ENCODE measurements at places on chromosomes 5 and 9. TPM values are rescaled to one million over a fixed set of nuclear protein-coding genes. Genes with fewer than 3 reads are reported as not detected.

DNA sequence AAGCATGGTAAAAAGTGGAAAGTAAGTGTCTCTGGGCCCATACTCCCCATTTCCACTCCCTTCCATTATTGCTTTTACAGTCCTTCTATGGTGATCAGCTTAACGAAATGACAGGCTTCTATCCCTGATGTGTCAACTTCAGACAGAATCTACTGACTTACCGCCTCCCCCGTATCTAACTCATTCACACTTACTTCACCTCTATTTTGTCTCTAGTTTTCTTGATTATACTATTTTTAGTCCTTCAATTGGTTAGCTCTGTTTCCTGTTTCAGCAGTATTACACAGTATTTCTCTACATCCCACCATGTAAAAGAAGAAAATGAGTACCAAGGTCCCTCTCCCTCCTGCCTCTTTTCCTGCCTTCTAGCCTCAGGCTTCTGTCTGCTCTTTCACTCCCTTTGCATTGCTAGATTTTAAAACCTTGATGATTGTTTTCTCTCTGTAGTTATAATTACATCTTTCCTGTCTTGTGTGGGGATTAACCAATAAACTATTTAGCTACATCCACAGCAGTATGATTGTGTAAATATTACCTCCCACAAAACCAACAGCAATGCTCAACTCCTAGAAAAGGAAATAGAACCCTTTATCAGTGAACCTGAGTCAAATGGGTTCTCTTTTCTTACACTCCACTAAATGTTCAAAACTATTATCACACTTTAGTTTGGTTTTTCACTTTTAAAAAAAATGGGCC is 53.4 kb downstream of the GNAQ start:
- H3K27ac ChIP-seq, result no peak overlapping the region
- H3K4me3 ChIP-seq, result no peak overlapping the region
- DNase-seq, result peak; percentile 59
- peaks cover 71% of the 10 kb centered on the region for H3K4me1 ChIP-seq
- no peaks in the 10 kb centered on the region for H3K36me3 ChIP-seq

- peak overlapping the region; percentile 99 for H3K4me3 ChIP-seq
- H3K4me1 ChIP-seq, result no peaks in the 10 kb centered on the region
- peak overlapping the region; percentile 94 for H3K27ac ChIP-seq
Observed at GRCh38 chr9:134066913-134067851, 644 bp downstream of the BRD3 start.

DNA sequence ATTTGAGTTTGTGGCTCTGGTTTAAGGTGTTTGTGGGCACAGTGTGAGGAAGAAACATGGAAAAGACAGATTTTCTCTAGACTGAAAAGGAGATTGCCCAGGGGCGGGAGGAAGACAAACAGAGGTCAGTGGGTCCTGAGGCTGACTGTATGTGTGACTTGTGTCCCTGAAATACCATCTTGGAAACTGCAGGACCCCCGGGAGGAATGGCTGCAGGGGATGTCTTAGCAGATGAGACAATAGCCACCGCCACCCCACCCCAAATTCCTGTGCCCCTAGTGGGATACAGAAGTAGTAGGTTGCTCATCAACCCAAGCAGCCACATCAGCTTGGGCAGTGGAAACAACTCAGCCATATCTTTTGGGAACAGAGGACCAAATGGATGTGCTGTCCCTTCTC is 1.7 kb upstream of the PSAT1 start:
- H3K27me3 ChIP-seq, result no peaks in the 10 kb centered on the region
- H3K4me1 ChIP-seq, result peaks cover 15% of the 10 kb centered on the region
- H3K36me3 ChIP-seq, result peaks cover 9% of the 10 kb centered on the region
- DNase-seq, result no peak
- H3K4me3 ChIP-seq, result no peak overlapping the region

GRCh38 chr5:9278921-9279603 is 266.8 kb downstream of the SEMA5A start:
- H3K27ac ChIP-seq, result no peak overlapping the region
- DNase-seq, result no peak
- H3K4me1 ChIP-seq, result no peaks in the 10 kb centered on the region

DNA sequence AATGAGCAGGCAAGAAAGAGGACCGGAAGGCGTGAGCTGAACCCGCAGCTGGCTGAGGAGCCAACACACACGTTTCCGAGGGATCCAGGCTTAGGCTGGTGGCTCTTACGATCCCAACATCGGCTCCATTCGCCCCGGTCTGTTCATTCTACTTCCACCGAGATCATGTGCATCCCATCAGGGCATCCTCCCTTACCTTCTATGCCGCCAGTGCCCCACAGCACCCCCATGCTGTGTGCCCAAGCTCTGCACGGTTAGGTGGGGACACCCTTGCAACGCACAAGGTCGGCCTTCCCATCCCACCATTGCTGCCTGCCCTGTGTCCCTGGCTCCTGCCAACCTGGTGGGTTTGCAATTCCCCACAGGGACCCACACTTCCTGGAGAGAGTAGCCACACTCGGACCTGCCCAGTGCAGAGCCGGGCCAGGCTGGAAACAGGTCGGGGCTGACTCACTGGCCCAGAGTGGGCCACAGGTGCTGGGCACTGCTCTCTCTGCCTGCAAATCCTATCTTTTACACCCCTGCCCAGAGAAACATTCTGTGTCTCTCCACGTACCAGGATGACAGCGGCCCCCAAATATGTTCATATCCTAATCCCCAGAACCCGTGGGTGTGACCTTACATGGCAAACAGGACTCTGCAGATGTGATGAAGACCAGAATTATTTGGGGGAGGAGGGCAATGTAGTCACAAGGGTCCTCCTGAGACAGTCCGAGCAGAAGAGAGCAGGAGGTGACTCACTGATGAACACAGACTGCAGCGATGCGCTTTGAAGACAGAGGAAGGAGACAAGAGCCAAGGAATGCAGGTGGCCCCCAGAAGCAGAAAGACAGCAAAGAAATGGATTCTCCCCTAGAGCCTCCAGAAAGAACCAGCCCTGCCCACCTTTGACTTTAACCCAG is 182.2 kb downstream of the AUH start:
- no peaks in the 10 kb centered on the region for H3K27me3 ChIP-seq
- H3K27ac ChIP-seq, result no peak overlapping the region
- H3K4me1 ChIP-seq, result no peaks in the 10 kb centered on the region
- DNase-seq, result no peak
- no peak overlapping the region for H3K4me3 ChIP-seq

GRCh38 chr5:150514708-150515211 is 6.8 kb downstream of the NDST1 start:
- H3K27ac ChIP-seq, result no peak overlapping the region
- H3K4me1 ChIP-seq, result peaks cover 36% of the 10 kb centered on the region
- no peaks in the 10 kb centered on the region for H3K36me3 ChIP-seq
- no peak for DNase-seq
- no peaks in the 10 kb centered on the region for H3K27me3 ChIP-seq
- no peak overlapping the region for H3K4me3 ChIP-seq

DNA sequence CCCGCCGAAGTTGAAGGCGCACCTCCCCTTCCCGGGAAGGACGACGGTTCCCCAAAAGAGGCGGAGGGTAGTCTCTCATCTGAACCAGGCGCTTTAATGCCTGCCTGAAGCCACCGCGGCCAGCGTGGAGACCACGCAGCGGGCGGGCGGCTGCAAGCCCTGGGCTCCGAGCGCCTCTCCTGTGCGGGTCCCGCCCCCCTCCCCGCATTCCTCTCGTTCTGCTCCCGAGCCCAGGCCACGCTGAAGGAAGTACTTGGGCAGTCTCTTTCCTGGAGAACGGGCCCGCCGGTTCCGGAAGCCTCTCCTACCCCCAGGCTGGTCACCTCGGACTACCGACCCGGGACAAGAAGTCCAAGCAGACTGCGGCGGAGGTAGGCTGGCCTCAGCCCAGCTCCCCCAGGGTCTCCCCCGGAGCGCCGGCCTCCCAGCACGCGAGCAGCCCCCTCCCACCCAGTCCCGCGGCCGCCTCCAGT is 571 bp downstream of the PPIC start:
- peak; percentile 19 for DNase-seq
- H3K4me1 ChIP-seq, result peaks cover 7% of the 10 kb centered on the region
- H3K27me3 ChIP-seq, result peaks cover 71% of the 10 kb centered on the region
- no peaks in the 10 kb centered on the region for H3K36me3 ChIP-seq
- no peak overlapping the region for H3K27ac ChIP-seq

- H3K36me3 ChIP-seq, result no peaks in the 10 kb centered on the region
- no peak overlapping the region for H3K4me3 ChIP-seq
- H3K27ac ChIP-seq, result no peak overlapping the region
- DNase-seq, result peak; percentile 49
- H3K27me3 ChIP-seq, result no peaks in the 10 kb centered on the region
Observed at GRCh38 chr5:109900911-109901627, 211.3 kb downstream of the MAN2A1 start.

DNA sequence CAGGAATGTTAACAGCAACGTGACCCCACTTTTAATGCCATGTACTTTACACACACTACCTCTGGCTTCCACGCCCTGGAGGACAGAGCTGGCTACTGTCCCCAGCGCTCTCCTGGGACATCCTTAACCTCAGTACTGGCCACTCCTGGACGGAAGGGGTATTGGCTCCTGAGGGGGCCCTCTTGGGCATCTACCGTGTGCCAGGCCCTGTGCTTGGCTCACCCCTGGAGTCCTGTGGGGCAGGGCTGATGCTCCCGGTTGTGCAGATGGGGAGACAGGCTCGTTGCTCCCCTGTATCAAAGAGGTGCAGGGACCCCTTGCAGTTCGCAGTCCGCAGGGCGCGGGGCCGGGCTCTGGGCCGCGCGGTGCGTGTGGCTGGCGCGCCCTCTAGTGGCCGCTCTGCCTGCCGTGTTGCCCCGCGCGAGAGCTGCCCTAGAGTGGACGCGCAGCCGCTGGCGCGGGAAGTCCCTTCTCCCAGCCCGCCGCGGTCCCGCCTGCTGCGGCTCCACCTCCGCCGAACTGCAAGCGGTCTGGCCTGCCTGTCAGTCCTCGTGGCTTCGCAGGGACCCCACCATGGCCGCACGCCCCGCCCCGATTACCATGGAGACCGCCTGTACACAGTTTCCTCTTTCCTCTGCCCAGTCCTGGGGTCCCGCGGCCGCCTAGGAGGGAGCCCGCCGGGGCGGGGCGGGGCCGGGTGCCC is at the start of gene WDR38:
Gene WDR38 (plus strand): TSS at position 632 of the 703 bp plus-strand sequence. CDS start 72 bp downstream, outside the sequence.
- H3K4me3 ChIP-seq, result peak within 1 kb of the TSS; percentile 44
- H3K4me1 ChIP-seq, result peaks cover 6% of the 10 kb centered on the region
- H3K27me3 ChIP-seq, result no peaks in the 10 kb centered on the region
- DNase-seq, result peak; percentile 85
- H3K36me3 ChIP-seq, result peaks cover 15% of the 10 kb centered on the region
- H3K27ac ChIP-seq, result no peak within 1 kb of the TSS

DNA sequence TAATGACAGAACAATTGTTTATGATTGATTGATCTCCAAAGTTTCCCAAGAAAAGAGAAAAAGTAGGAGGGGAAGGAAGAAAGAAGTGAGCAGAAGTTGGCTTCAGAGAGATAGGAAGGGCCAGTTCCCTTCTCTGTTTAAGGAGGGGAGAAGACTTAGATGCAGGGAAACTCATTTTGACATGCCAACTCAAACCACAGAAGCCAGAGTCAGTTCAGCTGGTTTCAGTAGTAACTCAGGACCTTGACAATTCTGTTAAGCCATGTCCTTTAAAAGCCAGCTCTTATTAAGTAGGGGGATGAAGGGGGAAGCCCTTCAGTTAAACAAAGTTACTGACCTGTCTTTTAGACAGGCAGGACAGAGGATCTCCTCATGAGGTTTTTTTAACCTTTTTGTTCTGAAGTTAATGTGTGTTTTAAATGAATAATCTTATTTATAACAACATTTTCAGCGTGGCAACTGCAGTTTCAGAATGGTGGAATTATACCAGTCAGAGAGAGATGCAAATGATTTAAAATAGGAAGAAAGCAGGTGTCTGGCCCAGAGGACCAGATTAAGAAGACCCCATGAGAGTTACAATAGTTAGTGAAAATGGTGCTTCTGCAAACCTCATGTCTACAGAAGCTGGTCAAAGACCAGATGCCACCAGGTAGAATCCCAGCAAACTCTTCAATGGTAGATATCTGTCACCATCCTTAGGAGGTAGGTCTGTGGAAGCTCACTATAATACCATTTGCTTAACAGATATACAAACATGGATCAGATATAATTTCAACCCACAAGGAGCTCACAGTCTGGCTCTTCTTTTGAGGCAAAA is 29.3 kb upstream of the ABL1 start:
- no peaks in the 10 kb centered on the region for H3K27me3 ChIP-seq
- H3K4me1 ChIP-seq, result peaks cover 18% of the 10 kb centered on the region
- peak overlapping the region; percentile 11 for H3K27ac ChIP-seq
- H3K4me3 ChIP-seq, result no peak overlapping the region

- H3K27me3 ChIP-seq, result no peaks in the 10 kb centered on the region
- no peak overlapping the region for H3K4me3 ChIP-seq
- no peaks in the 10 kb centered on the region for H3K4me1 ChIP-seq
Observed at GRCh38 chr5:114018186-114018585, 343.7 kb upstream of the KCNN2 start.

GRCh38 chr5:169146158-169146557 is 154.8 kb downstream of the SLIT3 start:
- H3K36me3 ChIP-seq, result no peaks in the 10 kb centered on the region
- no peak overlapping the region for H3K27ac ChIP-seq
- H3K27me3 ChIP-seq, result peaks cover 47% of the 10 kb centered on the region
- H3K4me3 ChIP-seq, result no peak overlapping the region
- no peak for DNase-seq

- H3K27ac ChIP-seq, result no peak overlapping the region
- no peak for DNase-seq
- no peak overlapping the region for H3K4me3 ChIP-seq
- H3K27me3 ChIP-seq, result no peaks in the 10 kb centered on the region
- H3K36me3 ChIP-seq, result no peaks in the 10 kb centered on the region
- H3K4me1 ChIP-seq, result no peaks in the 10 kb centered on the region
Observed at GRCh38 chr5:176401281-176402205, 13.0 kb downstream of the HIGD2A start.

DNA sequence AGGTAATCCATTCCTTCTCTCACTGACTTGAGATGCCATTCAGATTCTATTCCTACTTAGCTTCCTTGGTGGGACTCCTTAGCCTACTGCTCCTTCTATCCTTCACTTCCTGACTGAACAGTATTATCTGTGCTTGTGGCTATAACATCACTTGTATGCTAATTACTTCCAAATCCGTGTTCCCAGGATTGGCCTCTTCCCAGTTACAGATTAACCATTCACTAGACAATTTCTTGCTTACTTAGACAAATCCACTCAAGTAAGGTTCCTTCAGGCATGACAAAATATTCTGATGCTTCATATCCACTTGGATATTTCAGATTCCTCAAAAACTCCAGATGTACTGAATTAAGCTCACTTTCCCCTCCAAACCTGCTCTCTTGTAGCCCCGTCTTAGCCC is 18.3 kb downstream of the LIFR start:
- no peaks in the 10 kb centered on the region for H3K27me3 ChIP-seq
- no peak overlapping the region for H3K27ac ChIP-seq
- H3K4me3 ChIP-seq, result no peak overlapping the region
- peaks cover 12% of the 10 kb centered on the region for H3K4me1 ChIP-seq

DNA sequence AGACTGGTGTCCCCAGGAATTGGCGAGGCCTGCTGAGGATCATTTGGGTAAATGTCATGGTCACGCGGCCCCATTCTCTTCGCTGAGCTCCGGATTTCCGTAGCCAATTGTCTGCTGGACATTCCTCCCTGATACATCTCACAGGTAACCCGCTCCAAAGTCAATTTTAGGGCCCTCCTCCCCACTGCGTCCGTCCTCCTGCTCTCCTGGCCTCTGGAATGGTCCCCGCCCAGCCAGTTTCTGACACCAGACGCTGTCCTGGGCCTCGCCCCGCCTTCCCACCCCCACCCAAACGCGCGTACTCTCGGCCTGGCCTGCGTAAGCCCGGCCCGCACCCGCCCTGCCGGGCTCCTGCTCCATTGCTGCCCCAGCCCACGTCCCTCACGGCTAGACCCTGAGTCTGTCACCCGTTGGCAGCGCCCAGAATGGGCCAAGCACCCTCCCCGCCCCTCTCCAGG is 202.0 kb downstream of the AUH start:
- H3K27me3 ChIP-seq, result no peaks in the 10 kb centered on the region
- no peak for DNase-seq
- no peaks in the 10 kb centered on the region for H3K36me3 ChIP-seq

PCDHGA11 gene
- 35.5 TPM for total RNA-seq

ADRB2 gene
- not detected for total RNA-seq

DND1 gene
- total RNA-seq, result 3.0 TPM

IFNB1 gene
- total RNA-seq, result not detected

POLR3G gene
- 10.6 TPM for total RNA-seq

OTP gene
- not detected for total RNA-seq

DOCK8 gene
- not detected for total RNA-seq
